ENCODE measurements at places on chromosomes 16 and 17.
A peak's percentile ranks its signal among the peaks of the same experiment; 100 is the strongest.

GRCh38 chr17:37024181-37024637 lies 75.5 kb downstream of the AATF start:
- no peak for DNase-seq

DNA sequence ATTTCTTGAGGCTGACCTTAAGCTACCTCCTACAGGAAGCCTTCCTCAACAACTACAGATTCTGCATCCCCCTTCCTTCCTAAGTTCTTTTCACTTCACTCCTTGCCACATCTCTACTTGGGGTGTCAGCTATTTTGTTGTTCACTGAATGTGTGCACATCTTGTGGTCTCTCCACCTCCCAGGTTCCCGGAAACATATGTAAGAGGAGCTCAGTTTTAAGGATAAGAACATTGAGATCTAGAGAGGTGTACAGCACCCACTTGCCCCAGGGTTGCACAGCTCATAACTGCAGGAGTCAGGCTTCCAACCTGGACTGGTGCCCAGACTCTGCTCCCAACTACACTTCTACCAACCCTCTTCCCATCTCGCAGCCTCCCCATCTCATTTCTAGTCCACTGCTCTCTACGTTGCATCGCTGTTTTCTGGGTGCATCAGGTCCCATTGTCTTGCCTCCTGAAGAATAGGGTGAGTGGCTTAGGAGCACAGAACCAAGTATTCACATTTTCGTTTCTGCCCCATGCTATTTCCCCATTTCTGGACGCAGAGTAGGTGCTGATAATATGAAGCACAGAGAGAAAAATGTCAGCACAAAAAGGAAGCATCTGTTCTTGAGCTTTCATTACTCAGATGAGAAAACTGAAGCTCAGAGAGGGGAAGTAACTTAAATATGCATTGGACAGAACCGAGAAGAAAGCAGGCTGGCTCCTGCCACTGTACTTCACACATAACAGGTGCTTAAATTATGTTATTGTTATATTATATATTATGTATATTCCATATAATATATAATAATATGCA lies 292.0 kb upstream of the CCL2 start:
- no peak for DNase-seq

DNA sequence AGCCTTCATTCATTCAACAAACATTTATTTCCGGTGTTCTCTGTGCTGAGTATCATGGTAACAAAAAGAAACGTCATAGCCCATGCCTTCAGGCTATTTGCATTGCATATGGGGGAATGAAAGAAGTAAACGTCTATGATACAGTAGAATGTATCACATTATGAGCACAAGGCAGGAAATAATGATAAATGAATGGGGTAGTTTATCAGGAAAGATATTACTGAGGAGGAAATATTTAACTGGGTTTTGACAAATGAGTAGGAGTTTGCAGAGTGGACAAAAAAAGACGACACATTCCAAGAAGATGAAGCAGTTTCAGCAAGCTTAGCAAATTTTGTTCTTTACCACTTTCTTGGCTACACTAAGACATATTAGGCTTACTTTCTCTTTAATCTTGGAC lies 1.3 kb upstream of the KRTAP4-7 start:
- no peak for DNase-seq

DNA sequence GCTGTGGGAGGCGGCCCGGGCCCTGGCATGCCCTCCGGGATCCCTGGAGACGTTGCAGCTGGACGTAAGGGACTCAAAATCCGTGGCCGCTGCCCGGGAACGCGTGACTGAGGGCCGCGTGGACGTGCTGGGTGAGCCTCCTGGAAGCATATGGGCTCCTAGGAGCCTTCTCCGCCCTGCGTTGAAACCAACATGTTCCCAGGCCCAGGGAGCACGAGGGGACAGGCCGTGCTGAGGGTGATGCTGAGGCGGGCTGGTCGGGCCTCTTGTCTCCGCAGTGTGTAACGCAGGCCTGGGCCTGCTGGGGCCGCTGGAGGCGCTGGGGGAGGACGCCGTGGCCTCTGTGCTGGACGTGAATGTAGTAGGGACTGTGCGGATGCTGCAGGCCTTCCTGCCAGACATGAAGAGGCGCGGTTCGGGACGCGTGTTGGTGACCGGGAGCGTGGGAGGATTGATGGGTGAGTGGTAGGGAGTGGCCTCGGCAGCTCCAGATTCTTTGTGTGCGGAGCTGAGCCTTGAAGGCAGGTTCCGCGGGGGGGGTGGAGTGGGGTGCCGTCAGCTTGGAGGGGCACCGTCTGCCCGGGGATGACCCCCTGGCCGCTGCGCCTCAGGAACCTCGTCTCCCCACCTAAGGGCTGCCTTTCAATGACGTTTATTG lies 567 bp downstream of the HSD17B1 start:
- no peak for DNase-seq

DNA sequence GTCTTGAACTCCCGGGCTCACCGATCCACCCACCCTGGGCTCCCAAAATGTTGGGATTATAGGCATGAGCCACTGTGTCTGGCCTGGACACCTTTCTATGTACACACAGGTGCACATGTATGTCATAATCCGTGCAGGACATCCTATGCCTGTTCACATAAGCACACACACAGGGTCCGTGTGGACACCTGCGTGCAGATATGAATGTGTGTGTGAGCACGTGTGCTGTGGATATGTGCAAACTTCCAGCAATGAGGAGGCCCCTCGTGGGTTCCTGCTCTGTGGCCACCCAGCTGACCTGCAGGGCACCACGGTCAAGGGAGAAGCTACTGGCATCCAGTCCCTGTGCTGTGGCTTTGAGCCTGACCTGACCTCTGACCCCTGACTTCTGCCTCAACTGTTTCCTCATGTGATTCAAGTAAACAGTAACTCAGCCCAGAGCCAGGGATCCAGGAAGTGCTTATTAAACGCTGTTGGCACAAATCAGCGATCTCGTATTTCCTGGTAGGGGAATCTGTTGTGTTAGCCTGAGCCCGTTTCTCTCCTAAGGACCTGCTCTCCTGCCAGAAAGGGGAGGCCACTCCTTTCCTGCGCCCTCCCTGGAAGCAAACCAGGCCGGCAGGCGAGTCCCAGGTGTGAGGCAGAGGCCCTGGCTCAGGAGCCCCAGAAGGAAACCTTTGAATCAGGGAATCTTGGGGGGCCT lies 6.5 kb downstream of the CPNE7 start:
- no peak for DNase-seq

DNA sequence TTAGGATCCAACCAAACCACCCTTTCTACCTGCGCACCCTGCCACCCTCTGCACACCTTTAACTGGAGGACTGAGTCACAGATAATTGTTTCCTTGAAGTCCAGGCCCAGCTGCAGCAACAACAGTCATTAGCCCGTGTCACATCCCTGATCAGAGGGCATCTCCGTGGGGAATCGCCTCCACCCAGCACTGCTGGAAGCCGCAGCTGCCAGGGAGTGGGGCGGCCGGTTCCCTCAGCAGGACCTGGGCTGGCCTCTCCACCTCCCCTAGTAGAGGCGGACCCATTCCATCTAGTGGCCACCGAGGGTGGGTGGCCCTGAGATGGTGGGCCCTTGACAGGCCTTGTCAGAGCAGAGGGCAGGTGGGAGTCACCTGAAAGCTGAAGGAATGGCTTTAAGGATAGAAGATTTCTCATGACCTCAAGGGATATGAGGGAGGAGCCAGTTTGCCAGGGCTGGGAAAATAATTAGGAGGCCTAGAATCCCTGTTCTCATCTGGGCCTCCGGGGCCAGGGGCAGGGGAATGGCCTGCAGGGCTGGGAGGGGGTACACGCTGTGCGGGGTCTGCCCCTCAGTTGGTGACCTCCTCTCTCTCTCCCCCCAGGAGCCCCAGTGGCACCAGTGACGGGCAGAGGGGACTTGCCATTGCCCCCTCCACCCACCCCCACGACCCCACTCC lies 6.2 kb downstream of the PRSS53 start:
- no peak for DNase-seq

GRCh38 chr17:40019140-40019991 lies 4.1 kb downstream of the CSF3 start:
- DNase-seq, result no peak

DNA sequence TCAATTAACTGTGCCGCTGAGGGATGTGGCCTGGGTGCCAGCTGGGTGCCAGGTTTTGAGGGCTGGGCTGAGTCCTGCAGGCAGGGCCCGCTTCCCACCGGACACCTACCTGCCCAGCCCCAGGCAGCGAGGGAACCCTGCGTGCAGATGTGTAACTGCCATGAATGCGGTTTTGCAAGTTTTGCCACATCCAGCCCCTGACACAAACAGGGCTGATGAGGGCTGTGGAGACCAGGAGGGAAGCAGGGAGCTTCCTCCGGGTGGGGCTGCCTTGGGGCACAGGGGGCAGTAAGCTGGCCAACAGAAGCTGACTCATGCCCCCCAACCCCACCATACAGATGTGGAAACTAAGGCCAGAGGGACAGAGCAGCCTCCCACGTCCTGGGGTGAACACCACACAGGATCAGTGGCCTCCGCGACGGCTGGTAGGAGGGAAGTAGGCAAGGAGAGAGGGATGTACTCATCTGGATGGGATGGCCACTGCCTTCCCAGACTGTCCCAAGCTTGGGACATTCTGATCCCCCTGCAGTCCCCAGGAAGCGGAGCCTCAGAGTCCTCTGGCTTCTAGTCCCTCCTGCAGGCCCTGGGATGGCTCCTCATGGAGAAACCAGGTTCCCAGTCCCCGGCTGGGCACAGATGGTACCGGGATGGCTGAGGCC lies 1.6 kb downstream of the UBALD1 start:
- DNase-seq, result no peak

DNA sequence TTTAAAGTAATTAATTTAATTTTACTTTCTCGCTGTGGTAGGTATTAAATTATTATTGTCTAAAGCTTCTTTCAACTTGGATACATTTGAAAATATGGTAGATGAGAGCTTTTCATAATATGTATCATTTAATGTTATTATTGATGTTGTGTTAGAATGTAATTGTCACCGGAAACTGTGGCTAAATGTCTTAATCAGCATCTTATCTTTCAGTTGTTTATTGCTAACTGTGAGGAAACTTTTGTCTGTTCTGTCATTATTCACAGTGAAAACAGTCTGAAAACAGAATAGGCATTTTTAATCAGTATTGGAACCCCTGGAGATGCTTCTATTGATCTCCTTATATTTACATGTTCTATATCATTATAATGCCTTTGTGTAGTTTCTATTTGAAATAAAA lies 120.7 kb downstream of the STXBP4 start:
- DNase-seq, result no peak

- DNase-seq, result no peak
Measured at GRCh38 chr16:82728901-82729300, 102.1 kb downstream of the CDH13 start.

- no peak for DNase-seq
Measured at GRCh38 chr17:20611309-20611708, 31.8 kb downstream of the CDRT15L2 start.

- DNase-seq, result no peak
Measured at GRCh38 chr17:80970044-80970761, 21.4 kb upstream of the CHMP6 start.

DNA sequence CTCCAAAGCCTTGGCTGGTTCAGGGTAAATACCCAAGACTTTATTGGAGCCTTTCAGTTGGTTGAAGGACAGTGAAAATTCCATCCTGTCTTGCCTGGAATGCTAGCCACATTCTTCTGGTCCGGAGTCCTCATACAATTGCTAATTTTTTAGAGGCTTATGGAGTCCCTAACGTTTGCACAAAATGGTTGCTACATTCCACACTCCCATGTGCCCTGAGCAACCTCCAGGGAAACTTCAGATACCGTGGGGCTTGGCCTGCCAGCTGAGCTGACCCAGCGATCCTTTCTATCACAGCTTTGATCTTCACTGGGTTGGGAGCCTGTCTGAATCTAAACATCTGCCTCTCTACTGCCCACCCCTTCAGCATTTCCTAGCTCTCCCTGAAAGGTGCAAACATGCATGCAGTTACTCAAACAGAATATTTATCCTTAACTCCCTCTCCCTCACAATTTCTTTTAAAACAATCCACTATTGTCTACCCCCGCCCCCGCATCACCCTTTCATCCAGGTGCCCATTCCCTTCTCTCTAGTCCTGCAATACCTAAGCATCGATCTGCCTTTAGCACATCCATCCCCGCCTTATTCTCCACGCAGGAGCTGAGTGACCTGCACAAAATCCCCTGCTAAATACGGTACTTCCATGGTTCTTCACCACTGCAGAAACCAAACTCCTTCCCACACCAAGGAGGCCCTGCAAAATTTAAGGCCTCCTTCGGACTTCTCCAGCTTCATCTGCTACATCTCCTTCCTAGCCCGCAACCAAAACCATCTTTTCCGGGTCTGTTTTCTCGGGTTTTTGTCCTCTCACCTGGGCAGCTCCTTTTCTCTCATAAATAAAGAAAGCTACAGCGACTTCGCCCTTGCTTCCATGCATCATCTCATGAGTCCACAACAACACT lies 810 bp upstream of the GAN start:
- no peak for DNase-seq

GRCh38 chr16:74466872-74467271 lies 45.6 kb upstream of the CLEC18B start:
- no peak for DNase-seq

- no peak for DNase-seq
Measured at GRCh38 chr16:80973991-80974390, 32.7 kb downstream of the CMC2 start.

GRCh38 chr16:22692034-22692433 lies 121.9 kb upstream of the HS3ST2 start:
- no peak for DNase-seq

DNA sequence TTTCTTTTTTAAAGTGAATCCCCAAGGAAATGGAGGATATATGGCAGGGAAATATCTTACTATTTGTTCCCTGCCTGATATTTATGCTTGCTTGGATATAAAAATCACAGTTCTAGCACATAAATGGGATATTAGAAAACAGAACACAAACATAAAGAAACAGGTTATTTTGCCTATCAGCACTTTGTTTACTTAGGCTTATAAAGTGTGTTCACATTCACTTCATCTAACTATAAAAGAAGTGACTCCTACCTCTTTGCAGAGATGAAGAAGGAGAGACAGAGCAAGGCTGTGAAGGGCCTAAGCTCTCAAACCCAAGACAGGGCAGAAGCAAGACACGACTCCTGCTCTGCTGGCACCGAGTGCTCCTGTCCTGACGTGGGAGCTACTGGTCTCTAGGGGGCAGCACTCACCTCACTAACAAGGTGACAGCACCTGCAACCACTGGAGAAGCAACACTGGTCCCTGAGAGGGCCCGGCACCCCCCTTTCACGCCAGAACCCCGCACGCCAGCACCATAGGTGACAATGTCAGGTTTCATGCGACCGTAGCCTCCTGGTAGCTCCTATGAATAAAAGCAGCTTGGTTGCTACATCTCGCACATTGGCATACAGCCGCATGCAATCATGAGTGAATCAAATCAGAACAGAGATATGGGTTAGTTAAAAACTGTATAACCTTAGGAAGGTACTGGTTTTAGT lies 32.0 kb downstream of the MBTPS1 start:
- DNase-seq, result peak; percentile 27
